ENCODE measurements at places on chromosomes 6 and 20.

DNA sequence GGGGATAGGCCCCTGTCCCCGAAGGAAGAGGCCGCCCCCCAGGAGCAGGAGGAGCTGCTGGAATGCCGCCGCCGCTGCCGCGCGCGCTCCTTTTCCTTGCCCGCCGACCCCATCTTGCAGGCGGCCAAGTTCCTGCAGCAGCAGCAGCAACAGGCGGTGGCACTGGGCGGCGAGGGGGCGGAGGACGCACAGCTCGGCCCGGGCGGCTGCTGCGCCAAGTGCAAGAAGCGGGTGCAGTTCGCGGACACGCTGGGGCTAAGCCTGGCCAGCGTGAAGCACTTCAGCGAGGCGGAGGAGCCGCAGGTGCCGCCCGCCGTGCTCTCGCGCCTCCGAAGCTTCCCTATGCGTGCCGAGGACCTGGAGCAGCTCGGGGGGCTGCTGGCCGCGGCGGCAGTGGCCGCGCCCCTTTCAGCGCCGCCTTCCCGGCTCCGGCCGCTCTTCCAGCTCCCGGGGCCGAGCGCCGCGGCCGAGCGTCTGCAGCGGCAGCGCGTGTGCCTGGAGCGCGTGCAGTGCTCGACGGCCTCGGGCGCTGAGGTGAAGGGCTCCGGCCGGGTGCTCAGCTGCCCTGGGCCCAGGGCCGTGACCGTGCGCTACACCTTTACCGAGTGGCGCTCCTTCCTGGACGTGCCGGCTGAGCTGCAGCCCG, 630 bp downstream of the PPP1R3G start:
- DNase-seq, result peak; percentile 63

GRCh38 chr6:169427856-169428255, 174.2 kb upstream of the THBS2 start:
- no peak for DNase-seq

- no peak for DNase-seq
Observed at GRCh38 chr6:168197636-168198301, 118.8 kb upstream of the FRMD1 start.

DNA sequence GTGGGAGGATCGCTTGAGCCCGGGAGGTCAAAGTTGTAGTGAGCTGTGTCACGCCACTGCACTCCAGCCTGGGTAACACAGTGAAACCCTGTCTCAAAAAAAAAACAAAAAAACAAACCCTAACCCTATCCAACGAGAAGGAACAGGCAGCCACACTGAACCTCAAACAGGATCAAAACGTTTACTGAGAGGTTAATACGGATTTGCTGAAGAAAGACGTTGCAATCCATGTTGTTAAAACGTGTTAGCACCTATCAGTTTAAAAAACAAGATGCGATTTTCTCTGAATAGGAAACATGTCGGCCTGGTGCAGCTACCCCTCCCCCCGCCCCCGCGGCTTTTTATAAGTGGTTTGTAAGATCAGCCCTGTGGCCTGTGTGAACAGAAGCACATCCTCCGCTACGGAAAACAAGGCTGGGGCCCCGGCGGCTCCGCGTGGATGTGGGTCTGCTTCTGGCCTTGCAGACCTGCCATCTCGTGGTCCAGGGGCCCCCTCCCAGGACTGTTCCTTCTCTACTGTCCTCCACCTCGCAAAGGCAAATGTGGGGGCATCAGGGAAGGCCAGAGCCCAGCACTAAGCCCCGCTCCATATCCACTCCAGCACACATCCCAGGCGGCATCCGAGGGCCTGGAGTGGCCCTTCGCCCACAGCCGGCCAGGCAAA, 11.4 kb downstream of the SLC2A4RG start:
- peak; percentile 35 for DNase-seq
